ENCODE measurements at places on chromosomes 5 and 9.

GRCh38 chr9:88976890-88977257 lies 14.4 kb upstream of the S1PR3 start:
- no peak for DNase-seq

- no peak for DNase-seq
Observed at GRCh38 chr5:167205881-167206280, 1085.6 kb upstream of the WWC1 start.

- DNase-seq, result no peak
Observed at GRCh38 chr5:116389601-116390000, 185.0 kb downstream of the SEMA6A start.

DNA sequence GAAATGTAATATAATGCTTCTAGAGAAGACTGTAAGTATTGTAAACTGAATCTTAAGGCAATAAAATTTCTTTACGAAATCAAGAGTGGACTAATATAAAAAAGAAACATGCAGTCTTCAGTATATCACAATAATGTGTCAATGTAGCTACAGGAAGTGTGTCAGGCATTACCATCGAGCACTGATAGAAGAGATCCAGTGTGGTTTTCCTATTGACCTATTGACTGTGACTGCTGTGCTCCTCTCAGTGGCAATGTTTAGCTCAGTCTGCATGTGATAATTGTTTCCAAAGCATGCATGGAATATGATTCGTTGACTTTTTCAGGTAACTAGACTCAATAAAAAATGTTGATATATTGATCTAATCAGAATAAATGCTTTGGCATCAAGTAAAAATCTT lies 20.3 kb upstream of the PCSK1 start:
- no peak for DNase-seq

DNA sequence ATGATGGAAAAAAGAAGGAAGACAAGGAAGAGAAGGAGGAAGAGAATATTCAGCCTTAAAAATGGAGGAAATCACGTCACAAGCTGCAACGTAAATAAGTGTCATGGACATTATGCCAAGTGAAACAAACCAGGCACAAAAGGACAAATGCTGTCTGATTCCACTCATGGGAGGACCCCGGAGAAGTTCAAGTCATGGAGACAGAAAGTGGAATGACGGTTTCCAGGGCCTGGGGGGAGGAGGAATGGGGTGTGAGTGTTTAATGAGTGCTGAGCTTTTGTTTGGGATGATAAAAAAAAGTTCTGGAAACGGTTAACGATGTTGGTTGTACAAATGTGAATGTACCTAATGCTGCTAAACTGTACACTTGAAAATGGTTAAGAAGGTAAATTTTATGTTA lies 439.5 kb downstream of the GADD45G start:
- DNase-seq, result no peak

GRCh38 chr5:123035360-123035917 lies 1.1 kb downstream of the PPIC start:
- peak; percentile 47 for DNase-seq

Data from GM13977 (cell line).